ENCODE measurements at places on chromosomes 6 and 20.

DNA sequence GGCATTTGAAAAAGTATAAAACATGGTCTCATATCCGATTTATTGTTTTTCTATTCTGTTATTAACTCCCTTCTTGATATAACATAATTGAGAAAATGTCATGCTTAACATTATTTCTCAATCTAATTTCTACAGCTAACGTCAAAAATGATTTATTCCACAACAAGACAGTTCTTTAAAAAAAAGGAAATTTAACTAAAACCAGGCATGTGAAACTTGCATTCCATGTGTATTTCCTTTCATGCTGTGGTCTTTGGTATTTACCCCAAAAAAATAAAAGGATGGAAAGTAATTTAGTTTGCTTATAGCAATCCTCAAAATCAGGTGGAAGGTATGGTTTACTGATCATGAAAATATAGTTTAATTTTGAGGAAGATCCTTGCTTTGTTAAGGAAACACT lies 142.8 kb downstream of the COL21A1 start:
- DNase-seq = no peak

DNA sequence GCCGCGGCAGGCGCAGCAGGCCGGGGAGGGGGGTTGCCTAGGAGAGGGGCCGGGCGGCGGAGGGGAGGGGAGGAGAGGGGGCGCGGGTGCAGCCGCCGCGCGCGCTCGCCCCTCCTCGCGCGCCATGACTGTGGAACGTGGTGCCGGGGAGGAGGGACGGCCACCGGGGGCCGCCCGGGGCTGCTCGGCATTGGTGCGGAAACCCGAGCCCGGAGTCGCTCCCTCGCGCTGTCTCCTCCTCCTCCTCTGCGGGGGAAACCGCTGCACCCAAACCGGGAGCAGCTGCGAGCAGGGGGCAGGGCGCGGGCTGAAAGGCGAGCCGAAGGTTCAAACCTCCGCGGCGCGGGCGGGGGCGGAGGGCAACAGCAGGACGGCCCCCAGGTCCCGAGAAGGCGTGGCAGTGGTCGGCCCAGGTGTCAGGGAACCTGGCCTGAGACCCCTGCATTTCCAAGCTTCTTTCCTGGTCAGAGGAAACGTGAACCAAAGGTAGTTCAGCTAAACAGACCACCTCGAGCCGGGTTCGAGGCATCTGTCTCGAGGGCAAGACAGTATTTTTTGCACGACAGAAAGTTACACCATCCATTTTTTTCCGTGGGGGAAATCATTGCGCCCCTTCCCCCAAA lies 1.4 kb upstream of the TRERF1 start:
- peak; percentile 50 for DNase-seq

DNA sequence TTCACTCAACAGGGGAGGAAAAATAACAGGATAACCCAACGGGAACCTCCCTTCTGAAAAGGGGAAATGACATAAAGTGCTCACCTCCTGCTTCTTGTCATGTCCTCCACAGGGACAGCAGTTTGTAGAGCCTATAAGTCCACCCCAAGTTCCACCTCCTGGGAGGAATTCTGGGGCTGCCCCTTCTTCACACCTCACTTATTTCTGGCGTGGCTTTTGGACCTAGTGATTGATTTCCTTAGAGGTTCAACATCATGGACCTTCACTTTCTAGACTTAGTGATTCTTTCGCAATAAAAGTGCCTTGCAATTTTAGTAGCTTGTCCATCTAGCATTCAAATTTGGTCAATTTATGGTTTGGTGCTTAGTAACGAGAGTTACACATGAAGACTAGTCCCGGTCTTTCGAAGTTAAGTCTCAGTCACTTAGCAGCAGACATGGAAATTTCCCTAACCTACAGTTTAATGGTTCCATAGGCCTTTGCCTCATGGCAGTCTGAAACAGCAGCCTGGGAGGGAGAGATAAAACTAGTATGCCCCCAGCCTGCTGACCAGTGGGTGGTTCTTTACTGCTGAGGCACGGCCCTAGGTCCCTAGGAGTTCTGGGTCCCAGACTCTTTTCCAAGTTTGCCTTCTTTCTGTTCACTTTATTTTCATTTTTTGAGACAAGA lies 59.2 kb upstream of the CDKAL1 start:
- DNase-seq = no peak

DNA sequence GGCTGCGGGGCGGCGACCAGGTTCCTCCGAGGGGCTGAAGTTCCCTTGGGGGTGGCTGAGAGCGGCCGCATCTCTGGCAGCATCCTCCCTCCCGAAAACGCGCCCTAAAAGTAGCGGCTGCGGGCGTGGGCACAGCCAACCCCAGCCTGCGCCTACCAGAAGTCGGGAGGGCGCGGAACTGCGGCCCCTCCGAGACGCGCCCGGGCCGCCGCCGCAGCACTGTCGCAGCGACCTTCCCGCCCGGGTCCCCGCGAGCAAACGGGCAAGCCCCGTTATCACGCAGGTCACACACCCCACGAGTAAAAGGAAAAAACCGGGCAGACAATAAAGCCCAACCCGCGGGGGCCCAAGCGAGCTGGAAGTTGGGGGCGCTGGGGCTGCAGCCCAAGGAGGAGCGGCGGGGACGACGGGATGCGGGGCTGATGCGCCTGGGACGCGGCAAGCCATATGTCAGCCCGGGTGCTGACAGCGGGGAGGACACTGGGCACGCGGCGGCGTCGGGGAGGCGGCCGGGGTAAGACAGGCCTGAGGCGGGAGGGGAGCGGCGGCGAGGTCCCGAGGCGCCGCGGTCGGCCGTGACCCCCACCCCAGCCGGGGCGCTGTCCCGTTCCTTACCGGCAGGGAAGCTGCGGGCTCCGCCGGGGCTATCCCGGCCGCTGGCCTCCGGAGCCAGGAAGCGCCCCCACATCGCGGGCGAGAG lies 659 bp downstream of the CEP85L start:
- peak; percentile 63 for DNase-seq

- no peak for DNase-seq
Observed at GRCh38 chr6:52509281-52510212, 67.3 kb downstream of the TRAM2 start.

GRCh38 chr20:51111290-51111689 lies 88.4 kb upstream of the KCNG1 start:
- no peak for DNase-seq

DNA sequence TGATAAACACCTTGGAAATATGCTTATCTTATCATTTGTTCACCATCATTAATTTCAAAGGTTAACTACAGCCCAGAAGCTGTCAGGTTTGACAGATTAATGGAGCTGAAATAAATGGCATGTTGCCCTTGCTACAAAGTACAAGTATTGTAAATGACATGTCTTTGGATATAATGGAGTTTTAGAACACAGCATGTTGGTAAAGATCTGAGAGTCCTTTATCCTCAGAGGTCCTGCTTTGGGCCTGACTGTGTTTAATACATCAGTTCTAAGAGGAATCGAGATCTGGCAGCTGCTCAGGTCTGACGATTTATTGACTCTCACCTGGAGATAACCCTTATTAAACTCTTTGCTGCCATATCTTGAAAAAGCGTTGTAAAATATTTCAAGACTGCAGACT lies 222.7 kb upstream of the OPRM1 start:
- DNase-seq = no peak

DNA sequence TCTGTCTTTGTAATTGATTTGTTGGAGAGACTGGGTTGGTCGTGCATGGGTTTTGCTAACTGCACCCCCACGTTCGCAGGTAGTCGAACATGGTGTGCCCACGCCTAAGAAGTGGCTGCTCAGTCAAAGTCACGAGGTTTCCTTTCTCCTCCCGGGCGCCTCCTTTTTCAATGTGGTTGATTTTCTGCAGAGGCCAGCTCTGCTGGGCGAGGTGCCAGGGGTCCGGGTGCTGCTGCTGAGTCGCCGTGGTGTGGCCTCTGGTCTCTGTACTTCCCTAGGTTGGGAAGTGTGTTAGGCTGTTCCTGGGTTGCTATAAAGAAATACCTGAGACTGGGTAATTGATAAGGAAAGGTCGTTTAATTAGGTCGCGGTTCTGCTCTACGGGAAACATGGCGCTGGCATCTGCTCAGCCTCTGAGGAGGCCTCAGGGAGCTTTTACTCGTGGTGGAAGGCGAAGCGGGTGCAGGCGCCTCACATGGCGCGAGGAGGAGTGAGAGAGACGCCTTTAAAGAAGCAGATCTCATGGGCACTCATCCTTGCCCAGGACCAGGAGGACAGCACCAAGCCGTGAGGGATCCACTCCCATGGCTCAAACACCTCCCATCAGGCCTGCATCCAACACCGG lies 14.1 kb downstream of the OSBPL2 start:
- DNase-seq = no peak

DNA sequence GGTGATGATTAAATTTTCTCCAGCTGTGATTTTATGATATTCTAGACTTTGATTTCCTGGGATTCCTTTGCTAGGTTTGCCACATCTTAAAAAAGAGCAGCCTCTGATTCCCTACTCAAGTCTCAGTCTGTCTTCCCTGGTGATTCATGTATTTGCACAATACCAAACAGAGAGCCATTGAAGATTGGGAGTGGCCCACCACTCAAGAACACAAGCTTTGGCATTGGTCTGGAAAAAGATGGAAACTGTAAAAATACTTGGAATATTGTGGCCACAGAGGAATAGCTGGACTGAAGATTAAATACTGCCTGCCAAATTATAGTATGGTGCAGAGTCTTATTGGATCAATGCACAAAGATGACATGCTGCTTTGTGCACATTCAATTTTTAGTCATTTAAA lies 32.9 kb downstream of the PTCHD4 start:
- no peak for DNase-seq

- DNase-seq = no peak
Observed at GRCh38 chr6:138865480-138866109, 69.7 kb downstream of the ECT2L start.

- no peak for DNase-seq
Observed at GRCh38 chr20:47187450-47188195, 168.9 kb downstream of the ZMYND8 start.

GRCh38 chr20:6698056-6698455 lies 69.4 kb upstream of the BMP2 start:
- no peak for DNase-seq

GRCh38 chr6:145086197-145086596 lies 649.1 kb downstream of the EPM2A start:
- no peak for DNase-seq

GRCh38 chr20:51596668-51597388 lies 54.3 kb upstream of the NFATC2 start:
- DNase-seq = no peak

- no peak for DNase-seq
Observed at GRCh38 chr20:46545827-46546138, 4.7 kb downstream of the OCSTAMP start.

DNA sequence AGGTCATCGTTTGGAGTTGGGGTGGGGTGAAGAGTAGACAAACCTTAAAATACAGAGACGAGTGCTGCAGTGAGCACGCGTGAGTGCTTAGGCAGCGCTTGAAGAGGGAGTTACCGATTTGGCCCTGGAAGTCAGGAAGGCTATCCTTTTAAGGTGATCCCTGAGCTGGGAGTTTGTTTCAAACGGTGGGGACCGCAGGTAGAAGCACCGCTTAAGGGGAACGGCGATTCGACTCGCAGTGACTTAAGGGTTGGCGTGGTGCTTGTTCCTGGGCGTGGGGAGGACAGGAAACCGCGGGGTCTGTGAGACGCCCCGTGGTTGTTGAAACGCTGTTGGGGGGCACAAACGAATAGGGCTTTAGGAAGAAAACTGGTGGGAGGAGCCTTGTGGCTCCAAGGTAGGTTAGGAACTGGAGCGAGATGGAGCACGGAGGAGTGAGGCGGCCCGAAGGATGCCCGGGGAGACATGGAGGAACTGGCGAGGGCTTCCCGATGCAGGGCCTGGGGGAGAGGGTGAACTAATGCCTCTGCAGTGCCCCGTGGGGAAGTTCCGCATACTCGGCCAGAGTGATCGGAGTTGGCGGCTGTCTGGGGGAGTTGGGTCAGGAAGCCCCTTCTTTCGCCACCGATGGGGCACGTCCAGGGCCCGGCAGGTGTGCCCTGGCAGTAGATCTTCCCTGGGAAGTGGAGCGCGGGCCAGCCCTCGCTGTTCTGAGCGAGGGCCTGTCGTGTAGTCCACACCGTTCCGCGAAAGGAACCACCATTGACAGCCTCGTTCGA lies 1.3 kb upstream of the CDYL start:
- peak; percentile 47 for DNase-seq

DNA sequence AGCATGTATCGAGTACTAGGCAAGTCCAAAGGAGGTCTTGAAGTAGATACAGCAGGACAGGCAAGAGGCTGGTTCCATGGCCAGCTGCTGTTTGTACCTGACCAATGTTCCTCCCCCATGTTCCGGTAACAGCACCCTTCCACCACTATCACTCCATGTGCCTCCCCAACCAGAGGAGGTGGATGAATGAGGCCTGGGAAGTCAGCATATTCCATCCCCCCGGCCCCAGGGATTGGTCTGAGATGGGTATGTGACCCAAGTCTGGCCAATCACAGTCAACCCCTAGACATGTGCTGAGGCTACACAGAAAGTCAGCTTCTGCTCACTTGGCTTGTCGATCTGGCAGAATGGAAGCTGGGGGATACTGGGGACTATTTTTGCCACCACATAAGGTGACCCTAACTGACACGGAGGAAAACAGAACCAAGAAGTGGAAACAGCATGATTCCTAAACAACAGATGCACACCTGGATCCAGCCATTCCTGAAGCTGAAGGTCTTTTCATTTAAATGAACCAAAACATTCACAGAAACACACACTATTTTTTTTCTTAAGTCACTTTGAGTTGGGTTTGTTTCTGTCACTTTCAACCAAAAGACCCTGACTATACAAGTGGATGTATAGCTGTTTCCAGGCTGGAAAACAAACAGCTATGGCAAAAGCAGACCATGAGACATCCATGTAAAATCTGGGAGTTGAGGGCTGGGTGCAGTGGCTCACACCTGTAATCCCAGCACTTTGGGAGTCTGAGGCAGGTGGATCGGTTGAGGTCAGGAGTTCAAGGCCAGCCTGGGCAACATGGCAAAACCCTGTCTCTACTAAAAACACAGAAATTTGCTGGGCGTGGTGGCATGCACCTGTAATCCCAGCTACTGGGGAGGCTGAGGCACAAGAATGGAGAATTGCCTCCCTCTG lies 70.4 kb upstream of the PTPN1 start:
- DNase-seq = no peak

DNA sequence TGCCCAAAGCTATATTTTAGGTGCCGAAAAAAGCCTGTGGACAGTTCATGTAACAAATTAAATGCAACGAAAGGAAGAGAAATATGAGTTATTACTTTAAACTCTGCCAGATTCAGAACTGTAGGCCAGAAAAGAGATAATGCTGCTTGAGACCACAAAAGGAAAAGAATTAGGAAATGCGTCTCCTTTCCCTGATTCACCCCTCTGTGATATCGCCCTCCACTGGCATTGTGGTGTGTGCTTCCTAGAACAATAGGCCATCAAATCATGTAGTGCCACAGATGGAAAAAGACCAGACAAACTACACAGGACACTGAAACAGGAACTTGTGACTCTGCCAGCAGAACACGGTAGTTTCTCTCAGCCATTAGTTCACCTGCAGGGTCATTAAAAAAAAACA lies 14.7 kb upstream of the LAMA4 start:
- no peak for DNase-seq

GRCh38 chr6:168216751-168217191 lies 102.8 kb downstream of the DACT2 start:
- no peak for DNase-seq

DNA sequence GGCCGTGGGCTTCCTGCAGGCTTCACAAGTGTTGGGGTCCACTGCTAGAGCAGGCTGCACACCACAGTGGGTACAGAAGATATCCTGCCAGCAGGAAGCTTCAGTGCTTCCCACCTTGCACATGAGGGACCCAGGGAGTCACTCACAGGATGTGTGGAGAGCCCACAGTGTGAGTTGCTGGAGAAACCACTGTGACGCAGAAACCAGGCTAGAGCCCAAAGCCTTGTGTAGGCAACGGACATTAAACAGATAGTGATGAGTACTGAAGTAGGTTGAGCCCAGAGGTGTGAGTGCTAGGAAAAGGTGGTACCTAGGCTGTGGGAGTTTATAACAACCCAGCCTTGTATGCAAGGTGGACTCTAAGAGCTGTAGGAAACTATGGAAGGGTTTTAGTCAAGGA lies 18.9 kb upstream of the DEF6 start:
- no peak for DNase-seq

Measured in C1 segment of cervical spinal cord (tissue), 14 donors.